ENCODE measurements at places on chromosomes 2 and 18.
A peak's percentile ranks its signal among the peaks of the same experiment; 100 is the strongest.

DNA sequence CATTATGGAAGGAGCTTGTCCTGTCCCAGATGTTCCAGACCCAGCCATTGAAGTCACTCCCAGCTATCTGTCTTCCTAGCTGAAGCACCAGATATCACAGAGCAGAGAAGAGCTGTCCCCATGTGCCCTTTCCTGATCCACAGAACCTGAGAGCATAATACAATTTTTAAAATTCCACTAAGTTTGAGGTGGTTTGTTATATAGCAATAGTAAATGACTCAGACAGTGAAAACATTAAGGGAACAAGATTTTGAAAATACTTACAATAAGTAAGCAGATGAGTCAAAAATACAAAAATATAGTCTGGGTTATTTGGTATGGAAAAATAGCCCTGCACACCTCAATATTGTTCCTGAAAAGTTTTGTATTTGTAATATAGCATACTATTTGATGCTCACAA is 85.8 kb upstream of the GLS start:
- no peak for DNase-seq

DNA sequence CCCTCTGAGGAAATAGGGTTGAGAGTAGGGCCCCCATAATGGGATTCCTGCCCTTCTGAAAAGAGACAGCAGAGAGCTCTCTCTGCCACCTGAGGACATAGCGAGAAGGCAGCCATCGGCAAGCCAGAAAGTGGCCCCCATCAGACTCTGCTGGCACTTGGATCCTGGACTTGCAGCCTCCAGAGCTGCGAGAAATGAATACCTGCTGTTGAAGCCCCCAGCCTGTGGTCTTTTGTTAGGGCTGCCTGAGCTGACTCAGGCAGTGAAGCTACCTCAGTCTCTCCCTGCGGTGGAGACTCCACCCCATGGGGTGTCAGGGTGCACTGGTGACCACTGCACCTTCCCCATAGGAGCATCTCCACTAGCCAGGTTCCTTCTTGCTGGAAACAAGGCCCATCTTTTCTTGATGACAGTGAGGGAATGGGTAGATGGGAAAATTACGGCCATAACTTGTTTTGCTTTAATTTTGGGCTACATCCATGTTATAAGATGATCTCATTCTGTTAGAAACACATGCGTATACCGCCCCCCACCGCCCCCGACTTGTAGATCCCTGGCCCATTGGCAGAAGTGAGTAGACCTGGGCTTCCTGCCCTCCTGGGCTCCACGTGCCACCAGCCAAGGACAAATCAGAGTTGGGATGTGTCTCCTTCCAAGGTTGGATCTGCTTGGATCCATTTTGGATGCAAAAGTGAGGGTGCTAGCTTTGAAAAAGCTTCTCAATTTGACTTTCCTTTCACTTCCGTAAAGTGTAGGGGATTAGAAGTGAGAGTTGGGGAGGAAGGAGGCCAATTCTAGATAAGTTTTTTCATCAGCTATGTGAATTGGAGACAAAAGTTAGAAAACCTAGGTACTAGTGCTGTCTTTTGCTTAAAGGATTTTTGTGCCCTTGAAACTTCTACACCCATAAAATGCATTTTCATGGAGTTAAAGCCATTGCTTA is 42.9 kb downstream of the NCK2 start:
- peak; percentile 29 for DNase-seq

DNA sequence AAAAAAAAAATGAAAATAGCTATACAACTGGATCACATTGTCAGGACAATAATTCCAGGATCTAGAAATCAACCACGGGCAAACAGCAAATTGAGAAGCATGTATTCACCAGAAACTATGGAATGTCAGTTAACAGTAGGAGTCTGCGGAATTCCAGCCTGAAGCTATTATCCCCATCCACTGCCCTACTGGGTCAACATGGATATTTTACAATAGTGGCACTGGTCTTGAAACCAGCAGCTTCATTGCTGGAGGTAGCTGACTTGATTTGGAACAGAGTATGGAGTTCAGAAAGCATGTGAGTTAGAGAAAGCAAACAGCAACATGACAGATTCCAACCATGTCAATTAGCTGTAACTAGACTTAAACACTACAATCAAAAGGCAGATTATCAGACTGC is 55.7 kb upstream of the PDE1A start:
- DNase-seq, result no peak

GRCh38 chr2:42851186-42851585 is 58.8 kb upstream of the HAAO start:
- DNase-seq, result no peak

GRCh38 chr2:205996161-205996560 is 89.8 kb downstream of the INO80D start:
- no peak for DNase-seq

GRCh38 chr2:145029873-145030272 is 510.0 kb upstream of the ZEB2 start:
- no peak for DNase-seq

DNA sequence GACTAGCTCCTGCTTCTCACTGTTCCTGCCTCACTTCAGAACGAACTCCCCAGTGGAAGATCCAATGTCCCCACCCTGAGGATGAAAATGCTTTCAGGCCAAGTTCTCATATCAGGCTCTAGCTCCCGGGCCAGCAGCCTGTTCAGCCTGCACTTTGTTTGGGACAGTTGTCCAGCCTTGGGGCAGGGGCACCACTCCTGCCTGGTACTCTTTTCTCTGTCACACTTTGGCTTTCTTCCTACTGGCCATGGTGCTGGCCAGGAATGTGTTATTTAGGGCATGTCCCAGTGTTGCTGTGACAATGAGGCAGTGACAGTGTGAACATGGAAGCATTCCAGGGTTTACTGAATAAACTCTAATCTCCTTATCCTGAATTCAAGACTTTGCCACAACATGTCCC is 154.1 kb downstream of the GALNT14 start:
- no peak for DNase-seq

DNA sequence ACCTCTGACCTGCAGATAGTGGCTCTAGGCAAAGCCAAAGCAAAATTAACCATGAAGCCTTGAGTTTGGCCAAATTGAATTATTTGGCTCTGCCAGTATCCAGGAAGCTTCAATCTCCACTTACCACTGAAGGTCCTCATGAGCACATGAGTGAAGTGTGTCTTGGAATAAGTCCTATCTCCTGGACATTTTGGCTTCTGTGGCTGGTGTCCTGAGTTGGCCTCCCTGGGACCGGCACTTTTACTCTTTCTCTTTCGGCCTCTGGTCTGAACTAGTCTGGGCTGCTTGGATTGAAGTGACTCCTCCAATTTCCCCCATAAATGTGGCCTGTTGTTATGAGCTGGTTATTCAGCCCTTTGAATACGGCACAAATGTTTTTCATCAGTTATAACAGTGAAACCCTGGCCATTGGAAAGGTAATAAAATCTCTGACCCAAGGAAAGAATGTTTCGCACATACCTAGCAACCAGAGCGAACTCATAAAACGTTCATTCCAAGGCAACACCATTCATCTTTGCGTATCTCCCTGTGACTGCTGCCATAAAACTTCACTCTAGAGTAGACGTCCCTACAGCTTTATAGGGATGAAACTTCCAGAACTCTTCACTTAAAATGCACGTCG is 216.4 kb downstream of the LPIN1 start:
- DNase-seq, result no peak

DNA sequence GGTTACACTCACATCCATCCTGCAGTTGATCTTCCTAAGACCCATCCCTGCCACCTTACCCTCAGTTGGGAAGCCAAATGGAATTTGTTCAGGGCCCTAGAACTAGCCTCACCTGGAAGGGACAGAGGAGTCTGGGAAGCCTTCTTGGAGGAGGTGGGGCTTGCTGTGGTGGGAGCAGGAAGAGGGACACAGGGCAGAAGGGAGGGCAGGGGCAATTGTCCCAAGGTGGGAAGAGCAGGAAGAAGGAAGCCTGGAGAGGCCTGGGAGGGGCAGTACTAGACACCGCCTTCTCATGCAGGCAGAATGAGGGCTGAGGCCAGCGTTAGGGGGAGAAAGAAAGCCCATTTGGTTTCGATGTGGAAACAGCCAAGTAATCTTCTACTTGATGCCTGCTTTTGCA is 34.1 kb upstream of the ASPRV1 start:
- no peak for DNase-seq

DNA sequence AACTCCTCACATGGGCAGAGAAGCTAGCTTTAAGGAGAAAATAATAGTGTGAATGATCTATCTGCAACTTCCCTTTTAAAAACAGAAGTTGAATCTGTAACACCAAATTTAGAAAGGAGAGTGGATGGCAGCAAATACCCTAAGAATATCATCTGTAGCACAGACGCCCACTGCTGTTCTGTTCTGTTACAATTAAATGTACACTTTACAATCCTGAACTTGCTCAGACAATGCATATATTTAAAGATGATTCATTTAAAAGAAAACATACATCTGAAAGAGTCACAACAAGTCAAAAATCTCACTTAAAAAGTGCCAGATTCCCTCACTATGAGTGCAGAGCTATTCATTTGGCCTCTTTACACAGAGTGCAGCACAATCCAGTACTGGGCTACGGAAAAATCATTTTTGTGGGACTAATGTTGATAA is 8.0 kb upstream of the SERTAD2 start:
- no peak for DNase-seq

DNA sequence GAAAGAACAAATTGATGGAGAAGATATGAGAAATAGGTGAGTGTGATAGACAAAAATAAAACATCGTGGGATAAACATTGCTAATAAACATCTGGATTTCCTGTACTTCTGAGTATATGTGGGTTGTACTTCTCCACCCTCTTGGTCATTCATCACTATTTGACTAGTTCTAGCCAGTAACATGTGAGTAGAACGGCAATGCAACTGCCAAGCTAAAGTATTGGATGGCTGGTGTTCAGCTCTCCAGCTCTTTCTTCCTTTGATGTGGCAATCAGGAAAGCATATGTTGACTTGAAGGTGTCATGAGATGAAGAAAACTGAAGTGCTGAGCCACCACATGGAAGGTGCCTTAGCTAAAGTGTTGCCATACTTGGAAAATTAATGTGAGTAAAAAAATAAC is 144.9 kb downstream of the SCG2 start:
- DNase-seq, result no peak

- no peak for DNase-seq
These were observed 3.8 kb upstream of the UXS1 start for GRCh38 chr2:106197878-106198277.

- peak; percentile 71 for DNase-seq
These were observed 29.9 kb downstream of the PELI1 start for GRCh38 chr2:64114063-64114911.

DNA sequence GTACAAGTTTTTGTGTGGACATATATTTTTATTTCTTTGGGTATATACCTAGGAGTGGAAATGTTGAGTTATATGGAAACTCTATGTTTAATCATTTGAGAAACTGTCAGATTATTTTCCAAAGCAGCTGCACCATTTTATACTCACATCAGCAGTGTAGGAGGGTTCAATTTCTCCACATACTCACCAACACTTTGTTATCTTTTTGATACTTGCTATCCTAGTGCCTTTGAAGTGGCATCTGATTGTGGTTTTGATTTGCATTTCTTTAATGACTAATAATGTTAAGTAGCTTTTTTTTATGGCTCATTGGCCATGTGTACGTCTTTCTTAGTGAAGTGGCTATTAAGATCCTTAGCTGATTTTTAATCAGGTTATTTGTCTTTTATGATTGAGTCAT is 64.7 kb upstream of the SLC8A1 start:
- peak; percentile 12 for DNase-seq

GRCh38 chr2:226185616-226186211 is 613.9 kb downstream of the IRS1 start:
- peak; percentile 39 for DNase-seq

GRCh38 chr2:201182650-201183364 is at the start of gene CASP10:
TSS of gene CASP10 (plus strand) at chr2:201183141. CDS start at chr2:201185778, 2,637 bp downstream.
- peak; percentile 87 for DNase-seq

DNA sequence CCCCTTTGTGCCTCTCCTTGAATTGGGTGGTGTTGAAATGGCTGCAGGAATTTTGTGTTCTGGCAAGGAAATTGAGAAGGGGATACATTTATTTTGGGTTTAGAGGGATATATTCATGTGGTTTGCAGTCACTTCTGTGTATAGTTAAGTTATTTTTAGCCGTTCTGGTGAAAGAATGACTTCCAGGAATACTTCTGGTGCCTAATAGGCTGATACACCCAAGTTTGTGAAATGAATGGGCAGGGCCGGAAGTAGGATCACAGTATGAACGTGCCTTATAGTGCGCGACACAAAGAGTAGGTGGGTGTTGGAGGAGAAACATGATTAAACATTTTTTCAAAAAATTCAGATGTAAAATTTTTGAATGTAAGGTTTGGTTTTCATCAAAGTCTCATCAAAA is 168.6 kb upstream of the ATP5MC3 start:
- DNase-seq, result no peak

DNA sequence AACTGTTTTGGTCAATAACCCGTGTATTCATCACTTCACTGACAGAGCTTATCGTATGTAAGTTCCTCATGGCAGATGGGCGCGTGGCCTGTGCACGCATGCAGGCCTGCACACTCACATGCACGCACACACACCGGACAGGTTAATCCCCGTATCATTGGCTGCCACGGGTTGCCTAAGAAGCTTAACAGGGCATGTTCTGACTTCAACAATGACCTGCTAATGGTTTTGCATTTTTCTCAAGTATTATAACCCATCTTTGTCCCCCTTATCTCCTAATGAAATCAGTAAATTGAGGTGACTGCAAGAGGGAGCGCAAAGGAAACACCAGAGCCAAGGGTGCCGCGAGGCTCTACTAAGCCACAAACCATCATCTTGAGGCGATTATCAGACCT is 399.0 kb upstream of the ID2 start:
- no peak for DNase-seq

DNA sequence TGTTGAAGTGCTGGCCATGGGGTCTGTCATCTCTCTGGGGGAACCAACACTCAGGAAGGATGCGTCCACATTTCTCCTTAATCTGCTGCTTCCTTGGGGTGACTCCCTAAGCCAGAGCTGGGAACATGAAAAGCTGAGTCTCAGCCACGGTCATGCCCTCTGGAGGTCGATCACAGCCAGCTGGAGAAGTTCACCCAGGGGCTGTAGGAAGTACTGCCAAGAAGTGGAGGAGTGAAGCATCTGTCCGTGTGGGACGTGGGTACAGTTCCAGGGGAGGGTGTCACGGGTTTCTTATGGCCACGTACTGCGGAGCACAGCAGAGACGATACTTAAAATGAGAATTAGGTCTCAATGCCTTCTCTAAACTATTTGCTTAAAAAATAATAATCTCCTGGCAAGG is 42.4 kb upstream of the IGFBP2 start:
- DNase-seq, result no peak

GRCh38 chr18:68714366-68714711 is 569 bp downstream of the TMX3 start:
- DNase-seq, result peak; percentile 16

GRCh38 chr2:28629910-28630309 is 121.7 kb upstream of the PPP1CB start:
- no peak for DNase-seq

- peak; percentile 58 for DNase-seq
These were observed 858 bp downstream of the POLR1B start for GRCh38 chr2:112542984-112543661.

GRCh38 chr2:98771721-98772524 is 41.0 kb upstream of the MGAT4A start:
- DNase-seq, result no peak

- no peak for DNase-seq
These were observed 148.2 kb upstream of the CYP1B1 start for GRCh38 chr2:38224181-38224580.
